ENCODE measurements at places on chromosomes 13 and 19.

DNA sequence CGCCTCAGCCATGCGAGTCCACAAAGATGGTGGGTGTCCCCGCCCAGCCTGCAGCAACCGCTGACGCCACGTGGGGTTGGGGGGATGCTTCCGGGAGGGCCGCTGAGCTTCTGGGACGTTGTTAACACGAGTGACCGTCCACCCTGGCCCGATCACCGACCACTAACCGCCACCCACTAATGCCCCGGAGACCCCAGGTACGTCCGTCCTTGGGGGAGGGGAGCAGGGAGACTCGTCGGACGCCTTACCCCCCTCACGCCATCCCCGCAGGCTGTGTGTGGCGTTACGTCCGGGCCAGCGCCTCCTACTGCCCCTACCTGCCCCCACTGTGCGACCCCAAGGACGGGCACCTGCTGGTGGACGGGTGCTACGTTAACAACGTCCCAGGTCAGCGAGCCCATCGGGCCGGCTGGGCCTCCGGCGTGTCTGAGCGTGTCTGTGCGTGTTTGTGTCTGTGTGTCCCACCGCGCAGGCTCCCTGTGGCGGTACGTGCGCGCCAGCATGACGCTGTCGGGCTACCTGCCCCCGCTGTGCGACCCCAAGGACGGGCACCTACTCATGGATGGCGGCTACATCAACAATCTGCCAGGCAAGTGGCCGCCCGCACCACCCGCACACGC lies 21.3 kb downstream of the PNPLA6 start:
- DNase-seq = no peak

DNA sequence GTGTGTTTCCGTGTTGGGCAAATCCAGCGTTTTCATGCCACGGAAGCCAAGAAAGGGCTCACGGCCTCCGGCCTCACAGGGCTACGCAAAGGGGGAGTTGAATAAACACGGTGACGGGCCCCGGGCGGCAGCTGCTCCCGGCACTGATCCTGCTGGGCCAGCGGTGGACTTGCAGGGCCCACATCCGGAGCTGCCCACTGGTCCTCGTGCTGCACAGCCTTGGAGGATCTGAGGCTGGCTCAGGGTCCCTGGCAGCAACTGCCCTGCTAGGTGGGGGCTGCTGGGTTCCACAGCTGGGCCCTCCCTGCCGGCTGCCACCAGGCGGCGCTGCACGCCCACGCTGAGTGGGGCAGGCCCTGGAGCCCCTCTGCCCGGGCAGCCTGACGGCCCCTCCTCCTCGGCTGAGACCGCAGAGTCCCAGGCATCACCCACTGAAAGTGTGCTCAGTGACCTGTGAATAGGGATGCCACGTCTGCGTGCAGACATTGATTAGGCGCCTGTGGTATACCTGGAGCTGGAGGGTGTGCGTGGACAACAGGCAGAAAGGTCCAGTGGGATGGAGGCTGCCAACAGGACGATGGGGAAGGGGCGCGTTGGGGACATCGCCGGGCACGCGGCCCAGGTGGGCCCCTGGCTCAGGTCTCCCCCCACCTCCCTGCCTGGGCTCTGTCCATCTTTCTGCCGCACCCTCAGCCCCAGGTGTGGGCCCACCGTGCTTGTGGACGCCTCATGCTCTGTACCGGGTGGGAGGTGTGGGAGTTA lies 5.3 kb upstream of the HCN2 start:
- DNase-seq = no peak

DNA sequence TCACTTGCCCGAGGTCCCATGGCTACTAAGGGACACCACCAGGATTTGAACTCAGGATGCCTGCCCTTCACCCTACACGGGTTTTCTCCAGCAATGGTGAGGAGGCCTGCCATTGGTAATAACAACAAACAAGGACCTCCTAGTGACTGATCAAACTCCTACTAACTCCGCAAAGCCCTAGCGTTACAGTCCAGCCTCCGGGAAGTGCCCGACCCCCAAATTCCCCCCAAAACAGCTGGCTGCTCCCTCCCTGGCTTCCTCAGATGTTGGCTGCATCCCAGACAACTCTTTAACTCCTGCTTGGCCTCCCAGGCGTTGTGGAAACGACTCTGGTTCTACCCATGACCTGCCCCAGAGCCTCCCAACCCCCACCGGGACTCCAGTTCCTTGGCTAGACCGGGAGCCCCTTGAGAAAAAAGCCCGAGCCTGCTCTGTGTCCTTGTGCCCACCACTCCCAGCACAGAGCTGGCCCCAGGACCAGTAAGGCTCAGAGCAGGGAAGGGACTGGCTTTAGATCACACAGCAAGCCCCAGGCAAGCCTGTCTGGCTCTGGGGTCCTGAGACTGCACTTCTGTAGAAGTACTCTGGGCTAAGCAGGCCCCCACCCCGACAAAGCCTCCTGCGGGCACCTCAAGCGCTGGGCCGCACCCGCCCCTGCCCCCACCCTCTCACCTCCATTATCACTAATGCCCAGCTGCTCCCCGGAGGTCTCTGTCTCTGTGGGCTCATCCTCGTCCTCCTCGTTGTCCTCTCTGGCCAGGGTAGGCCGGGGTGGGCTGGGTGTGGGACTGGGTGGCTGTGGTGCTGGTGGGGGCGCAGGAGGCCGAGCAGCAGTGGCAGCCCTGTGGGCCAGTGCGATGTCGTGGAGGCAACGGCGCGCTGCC lies 4.7 kb downstream of the AKT1S1 start:
- DNase-seq = no peak

GRCh38 chr13:109879338-109879737 lies 93.0 kb upstream of the IRS2 start:
- DNase-seq = no peak

- DNase-seq = no peak
Observed at GRCh38 chr13:84294576-84294975, 412.3 kb upstream of the SLITRK1 start.

DNA sequence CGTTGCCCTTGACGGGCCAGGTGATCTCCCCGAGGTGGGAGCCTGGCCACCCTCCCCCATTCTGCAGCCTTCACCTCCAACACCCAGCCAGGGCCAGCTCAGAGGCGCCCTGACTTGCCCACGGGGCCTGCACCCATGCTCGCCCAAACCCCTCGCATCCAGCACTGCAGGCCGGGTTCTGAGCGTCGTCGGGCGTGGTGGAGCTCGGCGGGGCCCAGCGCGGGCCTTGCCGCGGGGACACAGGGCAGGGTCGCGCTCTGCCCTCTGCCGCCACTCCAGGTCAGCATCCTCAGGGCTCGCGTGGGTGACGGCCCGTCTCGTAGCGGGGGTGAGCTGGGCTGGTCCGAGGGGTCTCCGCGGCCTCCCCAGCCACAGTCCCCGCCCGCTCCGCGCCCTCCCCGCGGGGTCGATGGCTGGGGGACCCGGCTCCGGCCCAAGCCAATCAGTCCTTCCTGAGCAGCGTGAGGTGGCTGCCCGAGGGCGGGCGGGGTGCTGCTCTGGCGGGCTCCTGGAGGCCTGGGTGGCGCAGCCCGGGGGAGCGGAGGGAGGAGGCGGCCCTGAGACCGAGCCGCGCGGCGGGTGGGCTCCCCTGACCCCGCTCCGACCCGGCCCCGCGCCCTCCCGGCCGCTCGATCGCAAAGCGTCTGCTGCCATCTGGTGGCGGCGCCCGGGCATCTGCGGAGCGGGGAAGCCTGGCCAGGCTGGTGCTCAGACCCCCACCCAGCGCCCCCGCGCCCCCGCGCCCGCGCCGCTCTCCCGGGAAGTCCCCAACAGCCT lies 61.4 kb downstream of the CCNE1 start:
- DNase-seq = no peak

DNA sequence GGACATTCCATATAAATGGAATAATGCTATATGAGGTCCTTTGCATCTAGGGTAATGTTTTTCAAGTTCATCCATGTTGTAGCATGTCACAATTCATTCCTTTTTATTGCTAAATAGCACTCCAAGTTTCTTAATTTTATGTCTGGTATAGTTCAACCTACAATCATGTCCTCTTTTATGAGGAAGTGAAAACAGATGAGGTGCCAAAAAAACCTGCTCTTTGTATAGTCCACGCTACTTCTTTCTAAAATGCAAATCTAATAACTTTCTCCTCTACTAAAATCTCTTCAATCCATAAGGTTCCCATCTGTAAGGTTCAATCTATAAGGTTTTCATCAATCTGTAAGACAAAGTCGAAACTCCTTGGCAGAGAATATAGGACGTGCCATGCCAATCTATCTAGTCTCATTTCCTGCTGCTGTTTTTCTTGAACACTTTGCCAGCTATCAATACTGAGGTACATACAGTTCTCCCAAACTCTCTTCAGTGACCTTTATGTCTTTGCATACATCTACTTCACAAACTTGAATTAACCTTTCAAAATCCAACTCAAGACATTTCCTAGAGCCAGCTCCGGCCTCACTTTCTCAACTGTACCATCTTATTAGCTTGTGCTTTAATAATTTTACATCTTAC lies 33.7 kb downstream of the INTS6 start:
- no peak for DNase-seq

Measured in left kidney (tissue), 8 donors.